NCI-H2227 treated with DMSO at 0.1 percent for 48 hours (cell line): ENCODE measurements at places on chromosomes 2 and 18.

DNA sequence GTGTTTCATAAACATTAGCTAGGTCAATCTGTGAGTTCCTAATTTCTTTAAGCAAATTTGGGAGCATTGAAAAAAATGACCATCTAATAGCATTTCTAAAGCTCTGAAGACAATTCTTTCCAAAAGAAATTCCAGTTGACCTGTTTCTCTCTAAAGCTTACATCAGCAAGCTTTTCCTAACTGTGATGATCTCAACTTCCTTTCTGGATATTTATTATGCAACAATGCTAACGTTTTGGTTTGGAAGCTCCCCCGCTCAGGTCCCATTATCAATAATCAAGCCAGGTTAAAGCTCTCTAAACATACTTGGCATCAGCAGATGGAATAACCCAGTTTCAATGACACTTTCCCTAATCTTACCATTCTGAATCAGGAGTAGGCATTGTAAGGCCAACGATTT lies 196.3 kb upstream of the TANK start:
- no peak for DNase-seq

GRCh38 chr2:120439067-120439368 lies 93.1 kb downstream of the INHBB start:
- DNase-seq = no peak

DNA sequence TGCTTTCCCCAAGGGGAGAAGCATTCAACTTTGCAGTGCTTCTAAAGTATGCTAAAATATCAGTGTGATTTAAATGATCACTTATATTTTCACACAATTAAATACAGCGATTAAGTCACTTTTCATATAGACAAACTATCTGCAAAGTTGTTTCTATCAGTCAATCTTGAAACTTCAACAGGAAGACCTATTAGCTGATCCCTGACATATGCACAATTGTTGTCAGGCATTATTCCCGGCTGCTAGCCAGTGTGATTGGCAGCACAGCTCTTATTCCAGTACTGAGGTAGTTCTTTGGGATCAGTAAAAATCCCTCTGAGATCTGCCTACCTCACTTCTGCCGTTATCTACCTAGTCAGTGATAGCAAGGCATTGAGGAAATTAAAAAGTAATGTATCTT lies 629.5 kb downstream of the NR4A2 start:
- no peak for DNase-seq

- no peak for DNase-seq
Measured at GRCh38 chr18:44837482-44838180, 156.9 kb downstream of the SETBP1 start.

DNA sequence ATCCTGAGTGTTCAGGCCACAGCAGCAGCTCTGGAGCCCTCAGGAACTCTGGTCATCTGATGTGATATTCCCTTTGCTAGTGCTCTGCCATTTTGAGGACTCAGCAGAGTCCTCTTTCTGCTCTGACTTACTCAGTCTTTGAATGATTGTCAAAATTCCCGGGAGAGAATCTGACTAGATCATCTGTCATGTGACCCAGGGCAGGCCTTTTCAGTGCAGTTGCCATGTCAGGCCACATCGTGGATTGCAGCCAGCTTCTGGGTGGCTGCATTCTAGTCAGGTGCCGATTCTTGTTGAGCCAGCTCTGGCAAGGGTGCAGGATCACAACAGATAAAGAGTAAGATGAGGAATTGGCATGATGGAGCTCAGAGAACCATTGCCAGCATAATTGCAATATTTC lies 795.6 kb downstream of the CPS1 start:
- no peak for DNase-seq

GRCh38 chr2:22867973-22868372 lies 517.0 kb upstream of the KLHL29 start:
- no peak for DNase-seq

DNA sequence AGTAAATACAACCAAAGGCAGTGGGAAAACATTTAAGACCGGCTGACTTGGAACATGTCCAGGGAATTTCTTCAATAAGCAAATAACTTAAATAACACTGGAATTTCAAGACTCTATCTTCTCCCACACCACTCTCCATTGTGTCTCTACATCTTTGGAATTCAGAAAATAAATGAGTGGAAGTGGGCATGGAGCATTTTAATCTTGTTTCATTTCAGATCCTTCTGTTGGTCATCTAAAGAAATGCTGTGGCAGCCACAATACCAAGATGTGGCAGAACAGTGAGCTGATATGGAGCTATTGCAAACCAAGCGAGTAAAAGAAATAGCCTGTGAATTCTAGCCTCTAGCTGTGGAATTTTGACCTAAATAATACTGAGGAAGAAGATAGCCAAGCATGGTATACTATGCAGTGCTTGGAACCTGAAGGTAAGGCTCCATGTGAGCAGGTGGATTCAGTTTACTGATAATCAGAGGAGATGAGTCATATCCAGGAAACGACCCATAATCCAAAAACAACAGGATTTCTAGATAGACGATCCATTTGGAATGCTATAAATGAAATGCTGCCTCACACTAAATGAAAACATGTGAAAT lies 157.1 kb upstream of the SCN7A start:
- no peak for DNase-seq

GRCh38 chr2:130365963-130366362 lies 10.1 kb downstream of the PTPN18 start:
- DNase-seq = no peak

GRCh38 chr18:363301-364085 lies 95.6 kb upstream of the THOC1 start:
- no peak for DNase-seq

DNA sequence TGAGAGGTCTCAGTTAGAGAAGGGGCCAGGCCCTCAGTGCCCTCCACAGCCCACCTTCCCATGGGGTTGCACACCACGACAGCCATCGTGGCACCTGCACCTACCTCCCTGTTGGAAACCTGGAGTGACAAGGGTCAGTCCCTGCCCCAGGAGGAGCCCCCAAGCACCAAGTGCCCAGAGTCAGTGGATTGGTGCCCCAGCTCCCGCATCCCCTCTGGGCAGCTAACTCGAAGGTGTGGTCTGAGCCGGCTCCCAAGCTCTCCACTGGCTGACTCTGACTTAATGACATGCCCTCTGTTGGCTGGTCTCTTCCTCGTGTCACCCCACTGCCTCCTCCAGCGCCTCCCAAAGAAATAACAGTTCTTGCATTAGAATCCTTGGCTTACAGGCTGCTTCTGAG lies 116.4 kb downstream of the NDUFA10 start:
- DNase-seq = no peak

- DNase-seq = no peak
Measured at GRCh38 chr2:186027922-186028321, 289.3 kb downstream of the FSIP2 start.

DNA sequence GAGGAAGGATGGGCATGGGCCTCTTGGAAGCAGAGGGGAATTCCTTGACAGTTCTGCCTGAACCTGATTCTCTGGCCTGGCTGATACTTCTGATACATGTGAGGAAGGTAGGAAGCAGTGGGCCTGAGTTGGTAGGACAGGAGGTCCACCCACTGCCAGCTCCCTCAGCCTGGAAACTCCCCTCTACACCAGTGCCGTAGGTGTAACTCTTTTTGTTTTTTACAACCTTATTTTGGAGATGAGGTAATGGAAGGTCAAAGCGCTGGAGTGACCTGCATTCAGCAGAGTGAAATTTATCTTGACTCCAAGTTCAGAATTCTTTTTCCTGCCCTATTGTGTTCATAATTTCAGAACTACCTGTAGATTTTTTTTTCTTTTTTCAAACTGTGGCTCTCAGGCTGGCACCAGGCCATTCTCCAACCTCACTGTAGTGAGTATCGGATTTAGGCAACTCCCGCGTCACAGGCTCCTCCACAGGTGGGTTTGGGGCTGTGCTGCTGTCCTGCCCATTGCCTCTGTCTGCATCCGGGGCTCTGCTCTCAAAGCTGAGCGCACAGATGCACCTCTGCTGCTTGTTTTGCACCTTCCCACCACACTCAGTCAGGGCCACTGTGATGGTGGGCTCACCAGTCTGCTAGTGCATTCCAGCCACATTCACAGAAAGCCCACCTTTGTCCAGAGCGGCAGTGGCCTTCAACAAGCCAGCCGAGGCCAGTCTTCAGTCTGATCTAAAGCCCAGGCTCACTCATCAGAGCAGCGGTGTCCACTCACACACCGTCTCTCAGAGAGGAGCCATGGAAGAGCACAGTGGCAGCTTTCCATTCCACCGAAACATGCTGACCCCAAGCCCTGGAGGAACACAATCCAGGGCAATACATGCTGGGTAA lies 87.2 kb downstream of the UXS1 start:
- DNase-seq = no peak

- peak; percentile 73 for DNase-seq
Measured at GRCh38 chr2:158034198-158034866, 67.3 kb upstream of the UPP2 start.

GRCh38 chr18:14941256-14941655 lies 193.3 kb downstream of the ANKRD30B start:
- DNase-seq = no peak

GRCh38 chr18:58669731-58670378 lies 1.4 kb upstream of the MALT1 start:
- peak; percentile 9 for DNase-seq

- DNase-seq = no peak
Measured at GRCh38 chr2:39735648-39736047, 43.4 kb downstream of the THUMPD2 start.

- no peak for DNase-seq
Measured at GRCh38 chr2:46196871-46197462, 100.2 kb upstream of the EPAS1 start.

GRCh38 chr2:74548900-74549826 lies 4.6 kb downstream of the LOXL3 start:
- peak; percentile 53 for DNase-seq

GRCh38 chr2:109467701-109468100 lies 146.1 kb downstream of the SEPTIN10 start:
- no peak for DNase-seq

DNA sequence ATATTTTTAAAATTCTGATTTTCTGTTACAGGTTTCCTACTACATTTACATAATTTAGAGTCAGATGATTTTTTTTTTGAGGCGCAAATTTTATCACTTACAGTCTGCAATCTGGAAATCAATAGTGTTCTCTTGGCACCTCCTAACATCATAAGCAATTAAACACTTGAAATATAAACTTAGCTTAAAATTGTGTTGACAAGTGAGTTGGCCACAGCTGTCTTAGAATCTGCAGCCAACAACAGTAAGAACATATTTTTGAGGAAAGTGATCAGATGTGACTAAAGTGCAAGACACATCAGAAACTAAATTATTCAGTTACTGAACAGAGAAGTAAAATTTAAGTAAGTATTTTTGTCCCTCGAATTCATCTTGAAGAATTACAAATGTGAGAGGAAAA lies 726.7 kb upstream of the LRATD1 start:
- no peak for DNase-seq

DNA sequence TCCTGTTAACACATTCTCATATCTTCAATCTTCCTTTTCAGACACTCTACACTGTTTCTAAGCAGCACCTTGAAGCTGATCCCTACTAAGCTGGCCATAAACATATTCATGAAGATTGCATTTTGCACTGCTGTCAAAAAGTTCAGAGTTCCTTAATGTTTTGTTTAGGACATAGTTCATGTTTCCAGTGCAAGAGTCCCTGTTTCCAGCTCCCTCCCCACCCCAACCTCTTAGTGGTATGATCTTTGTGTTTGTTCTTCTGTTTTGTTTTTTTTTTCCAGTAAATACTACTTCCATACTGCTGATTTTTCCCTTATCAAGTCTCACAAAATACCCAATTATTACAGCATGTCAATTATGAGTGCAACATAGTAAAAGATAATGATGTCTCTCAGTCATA lies 4.1 kb upstream of the SLC40A1 start:
- DNase-seq = no peak

- no peak for DNase-seq
Measured at GRCh38 chr18:35075132-35075531, 33.9 kb downstream of the MAPRE2 start.

GRCh38 chr2:29974086-29974485 lies 52.7 kb upstream of the ALK start:
- DNase-seq = no peak

DNA sequence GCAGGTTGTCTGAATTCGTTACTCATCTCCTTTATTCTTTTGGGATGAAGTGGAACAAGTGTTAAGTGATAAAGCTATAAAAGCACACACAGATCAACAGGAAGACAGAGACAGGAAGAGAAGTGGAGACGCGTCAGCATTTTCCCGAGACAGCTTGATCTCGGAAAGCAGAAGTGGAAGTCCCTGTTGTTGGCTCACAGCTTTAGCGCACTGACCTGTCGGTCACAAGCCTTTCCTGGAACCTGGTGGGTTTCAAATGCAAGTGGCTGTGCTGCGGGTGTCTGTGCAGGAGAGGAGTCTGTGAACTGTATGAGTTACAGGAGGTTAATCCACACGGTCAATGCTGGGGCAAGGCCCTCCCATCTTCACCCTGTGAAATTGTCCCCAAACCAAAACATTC lies 116.6 kb upstream of the PELI1 start:
- DNase-seq = no peak

GRCh38 chr2:239588451-239589269 lies 187.8 kb upstream of the HDAC4 start:
- no peak for DNase-seq

DNA sequence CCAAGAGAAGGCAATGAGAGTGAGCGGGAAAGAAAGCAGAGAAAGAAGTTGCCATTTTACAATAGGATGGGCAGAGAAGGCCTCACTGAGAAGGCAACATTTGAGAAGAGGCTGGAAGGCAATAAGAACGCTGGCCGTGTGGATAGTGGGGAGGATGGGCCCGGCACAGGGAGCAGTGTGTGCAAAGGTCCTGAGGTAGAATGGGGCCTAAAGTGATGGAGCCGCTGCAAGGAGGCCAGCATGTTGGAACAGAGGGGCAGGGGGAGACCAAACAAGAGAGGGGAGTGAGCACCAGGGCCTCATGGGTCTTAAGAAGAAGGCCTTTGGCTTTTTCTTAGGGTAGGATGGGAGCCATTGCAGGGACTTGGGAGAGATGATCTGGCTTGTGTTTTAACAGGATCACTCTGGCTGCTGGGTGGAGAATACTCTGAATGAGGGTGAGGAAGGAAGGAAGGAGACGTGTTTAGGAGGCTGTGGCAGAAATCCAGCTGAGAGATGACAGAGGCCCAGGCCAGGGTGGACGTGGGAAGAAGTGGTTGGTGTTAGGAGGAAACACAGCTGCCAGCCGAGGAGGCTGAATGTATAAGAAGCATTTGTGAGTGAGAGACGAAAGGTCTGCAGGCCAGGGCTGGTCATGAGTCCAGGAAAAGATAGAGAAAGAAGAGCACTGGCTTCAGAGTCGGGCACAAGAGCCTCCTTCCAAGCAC lies 159.8 kb downstream of the KLHL29 start:
- no peak for DNase-seq

- no peak for DNase-seq
Measured at GRCh38 chr18:72530622-72531021, 13.5 kb downstream of the CBLN2 start.

- no peak for DNase-seq
Measured at GRCh38 chr2:22276696-22277095, 1108.3 kb upstream of the KLHL29 start.

GRCh38 chr2:232879618-232880494 lies 9.8 kb downstream of the SNORC start:
- no peak for DNase-seq

- DNase-seq = no peak
Measured at GRCh38 chr18:48900469-48900868, 50.3 kb downstream of the SMAD7 start.
